Thymus (tissue), 14 donors: ENCODE measurements at places on chromosomes 2 and 18. TPM values are rescaled to one million over a fixed set of nuclear protein-coding genes. Genes with fewer than 3 reads are reported as not detected.

MERTK gene
- polyA plus RNA-seq = 16.5 TPM

DSG4 gene
- 0.05 TPM for polyA plus RNA-seq

OR6B2 gene
- polyA plus RNA-seq = not detected

FARP2 gene
- polyA plus RNA-seq = 16.1 TPM

FAM110C gene
- polyA plus RNA-seq = 7.3 TPM

SH3RF3 gene
- polyA plus RNA-seq = 8.2 TPM

ATP6V1B1 gene
- 1.4 TPM for polyA plus RNA-seq

DNA sequence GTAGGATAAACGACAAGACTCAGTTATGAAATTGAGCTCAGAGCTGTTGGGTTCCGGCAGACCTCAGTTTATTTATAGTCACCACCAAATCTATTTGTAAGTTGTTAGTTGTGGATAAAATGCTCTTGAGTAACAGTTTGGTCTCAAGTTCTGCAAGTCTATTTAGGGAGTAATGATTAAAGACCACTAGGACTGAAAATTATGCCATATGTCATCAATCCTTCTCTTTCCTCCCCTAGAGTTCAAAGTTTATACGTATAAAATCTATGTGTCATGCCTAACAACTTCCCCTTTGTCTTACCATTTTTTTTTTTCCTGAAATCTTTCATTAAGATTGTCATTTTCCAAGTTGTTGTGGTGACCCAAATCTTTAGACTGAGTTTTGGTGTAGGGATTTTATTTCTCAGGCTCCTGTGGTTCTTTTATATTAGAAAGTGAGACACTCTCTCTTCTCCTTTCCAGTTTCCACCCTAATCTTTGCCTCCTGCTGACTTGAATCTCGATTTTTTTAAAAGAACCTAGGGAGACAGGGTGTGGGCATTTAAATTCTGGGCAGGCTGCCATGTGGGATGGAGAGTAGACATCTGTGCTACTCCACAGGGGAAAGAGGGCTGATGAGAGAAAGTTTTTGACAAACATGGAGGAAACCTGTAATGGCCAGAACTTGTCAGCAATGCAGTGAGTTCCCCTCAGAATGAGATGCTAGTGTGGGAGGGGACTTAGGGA, 51.0 kb downstream of the LAMA3 start:
- no peak overlapping the region for H3K27ac ChIP-seq
- DNase-seq = no peak
- no peaks in the 10 kb centered on the region for H3K36me3 ChIP-seq
- H3K4me3 ChIP-seq = no peak overlapping the region
- H3K27me3 ChIP-seq = no peaks in the 10 kb centered on the region

DNA sequence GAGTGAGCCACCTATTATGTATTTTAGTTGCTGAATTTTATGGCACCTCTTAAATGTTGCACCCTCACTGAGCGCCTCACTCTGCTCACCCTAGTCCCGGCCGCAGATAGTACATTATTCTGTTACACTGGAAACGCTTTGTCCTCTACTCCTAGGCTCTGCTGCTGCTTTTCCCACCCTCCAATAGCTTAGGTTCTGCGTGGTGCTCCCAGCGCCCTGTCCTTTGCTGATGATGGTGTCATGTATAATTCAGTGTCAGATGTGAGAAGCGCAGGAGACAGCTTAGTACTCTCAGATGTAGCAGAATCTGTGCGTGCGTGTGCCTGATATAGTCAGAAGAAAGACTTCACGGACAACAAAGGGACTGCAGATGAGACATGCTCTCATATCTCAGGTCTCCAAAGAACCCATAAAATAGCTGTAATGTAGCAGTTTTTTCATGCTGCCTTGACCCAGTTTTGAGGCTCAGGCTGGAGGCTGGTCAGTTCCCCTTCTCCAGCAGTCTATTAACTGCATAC, 1.4 kb upstream of the REEP1 start:
- no peak overlapping the region for H3K27ac ChIP-seq
- H3K4me3 ChIP-seq = no peak overlapping the region
- peaks cover 69% of the 10 kb centered on the region for H3K27me3 ChIP-seq
- H3K4me1 ChIP-seq = peaks cover 3% of the 10 kb centered on the region

- no peaks in the 10 kb centered on the region for H3K36me3 ChIP-seq
- H3K27ac ChIP-seq = no peak overlapping the region
- DNase-seq = no peak
- peaks cover 24% of the 10 kb centered on the region for H3K4me1 ChIP-seq
- no peaks in the 10 kb centered on the region for H3K27me3 ChIP-seq
These were observed 229.6 kb upstream of the ID2 start for GRCh38 chr2:8452296-8452695.

GRCh38 chr2:203841654-203842053, 25.9 kb upstream of the CTLA4 start:
- H3K36me3 ChIP-seq = no peaks in the 10 kb centered on the region
- H3K27me3 ChIP-seq = no peaks in the 10 kb centered on the region
- no peak overlapping the region for H3K4me3 ChIP-seq
- no peaks in the 10 kb centered on the region for H3K4me1 ChIP-seq
- DNase-seq = no peak

DNA sequence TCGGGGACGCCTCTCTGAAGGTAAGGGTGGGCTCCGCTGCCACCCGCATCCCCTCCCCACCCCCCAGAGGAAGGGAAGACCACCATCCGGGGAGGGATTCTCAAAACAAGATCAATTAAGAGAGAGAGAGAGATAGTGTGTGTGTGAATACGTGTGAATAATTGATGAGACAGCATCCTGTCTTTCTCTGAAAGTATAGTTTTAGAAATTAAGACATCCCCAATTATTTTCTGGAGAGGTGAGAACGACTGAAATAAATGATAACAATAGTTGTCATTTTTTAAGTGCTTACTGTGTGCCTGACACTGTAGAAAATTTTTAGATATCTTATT, 751 bp downstream of the IL18R1 start:
- H3K27ac ChIP-seq = peak overlapping the region; percentile 84
- H3K36me3 ChIP-seq = no peaks in the 10 kb centered on the region
- H3K4me1 ChIP-seq = peaks cover 3% of the 10 kb centered on the region
- H3K4me3 ChIP-seq = peak overlapping the region; percentile 76
- H3K27me3 ChIP-seq = no peaks in the 10 kb centered on the region
- DNase-seq = no peak

GRCh38 chr2:128276878-128277675, 41.6 kb downstream of the HS6ST1 start:
- H3K4me3 ChIP-seq = no peak overlapping the region
- H3K36me3 ChIP-seq = peaks cover 71% of the 10 kb centered on the region
- peaks cover 23% of the 10 kb centered on the region for H3K4me1 ChIP-seq
- H3K27me3 ChIP-seq = no peaks in the 10 kb centered on the region
- H3K27ac ChIP-seq = no peak overlapping the region

DNA sequence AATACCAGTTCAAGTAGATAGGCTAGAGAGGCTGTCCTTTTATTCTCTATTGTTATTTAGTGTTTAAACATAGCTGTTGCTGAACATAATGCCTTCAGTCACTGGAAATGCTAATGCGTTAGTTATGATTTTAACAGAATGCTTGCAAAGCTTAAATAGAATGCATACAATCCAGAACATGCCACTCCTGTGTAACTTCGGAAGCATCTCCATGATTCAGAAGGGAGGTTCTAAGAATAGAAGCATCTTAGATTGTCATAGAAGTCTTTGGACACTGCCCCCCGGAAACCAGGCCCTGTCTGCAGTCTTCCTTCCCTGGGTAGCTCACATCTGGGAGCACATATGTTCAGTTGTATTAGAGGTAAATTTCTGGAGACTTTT, 73.2 kb downstream of the ZNF532 start:
- H3K27ac ChIP-seq = no peak overlapping the region
- H3K36me3 ChIP-seq = no peaks in the 10 kb centered on the region
- no peak overlapping the region for H3K4me3 ChIP-seq
- no peaks in the 10 kb centered on the region for H3K27me3 ChIP-seq
- no peak for DNase-seq
- H3K4me1 ChIP-seq = no peaks in the 10 kb centered on the region

- peaks cover 7% of the 10 kb centered on the region for H3K4me1 ChIP-seq
- no peak overlapping the region for H3K4me3 ChIP-seq
- no peak for DNase-seq
- H3K36me3 ChIP-seq = no peaks in the 10 kb centered on the region
- H3K27me3 ChIP-seq = no peaks in the 10 kb centered on the region
These were observed 61.7 kb downstream of the RNF152 start for GRCh38 chr18:61831071-61831470.

DNA sequence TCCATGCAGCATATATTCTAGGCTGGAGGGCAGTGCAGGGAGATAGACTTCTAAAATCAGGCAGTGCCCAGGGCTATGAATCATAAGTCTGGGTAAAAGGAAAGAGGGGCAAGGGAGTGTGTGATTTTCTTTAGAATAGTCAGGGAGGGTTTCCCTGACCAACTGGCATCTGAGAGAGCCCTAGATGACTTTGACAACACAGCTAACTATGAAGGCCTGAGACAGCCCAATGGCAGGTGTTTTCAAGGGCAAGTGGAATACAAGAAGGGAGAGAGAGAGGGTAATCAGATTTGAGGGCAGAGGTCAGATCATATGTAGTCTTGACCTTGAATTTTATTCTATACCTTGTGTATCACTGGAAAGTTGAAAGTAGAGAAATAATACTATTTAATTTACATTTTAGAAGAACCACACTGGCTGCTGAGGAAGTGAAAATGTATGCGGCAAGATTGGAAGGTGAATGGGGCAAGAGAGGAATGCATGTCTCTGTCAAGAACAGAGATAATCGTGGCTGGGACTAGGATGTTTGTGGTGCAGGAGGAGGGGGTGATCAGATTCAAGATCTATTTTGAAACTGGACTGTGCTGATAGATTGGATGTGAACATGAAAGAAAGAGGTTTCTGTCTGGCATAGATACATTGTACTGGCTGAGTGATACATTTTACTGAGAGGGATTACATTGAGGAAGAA, 1.9 kb upstream of the ITGB6 start:
- no peak overlapping the region for H3K27ac ChIP-seq
- DNase-seq = no peak
- H3K36me3 ChIP-seq = no peaks in the 10 kb centered on the region
- no peak overlapping the region for H3K4me3 ChIP-seq

DNA sequence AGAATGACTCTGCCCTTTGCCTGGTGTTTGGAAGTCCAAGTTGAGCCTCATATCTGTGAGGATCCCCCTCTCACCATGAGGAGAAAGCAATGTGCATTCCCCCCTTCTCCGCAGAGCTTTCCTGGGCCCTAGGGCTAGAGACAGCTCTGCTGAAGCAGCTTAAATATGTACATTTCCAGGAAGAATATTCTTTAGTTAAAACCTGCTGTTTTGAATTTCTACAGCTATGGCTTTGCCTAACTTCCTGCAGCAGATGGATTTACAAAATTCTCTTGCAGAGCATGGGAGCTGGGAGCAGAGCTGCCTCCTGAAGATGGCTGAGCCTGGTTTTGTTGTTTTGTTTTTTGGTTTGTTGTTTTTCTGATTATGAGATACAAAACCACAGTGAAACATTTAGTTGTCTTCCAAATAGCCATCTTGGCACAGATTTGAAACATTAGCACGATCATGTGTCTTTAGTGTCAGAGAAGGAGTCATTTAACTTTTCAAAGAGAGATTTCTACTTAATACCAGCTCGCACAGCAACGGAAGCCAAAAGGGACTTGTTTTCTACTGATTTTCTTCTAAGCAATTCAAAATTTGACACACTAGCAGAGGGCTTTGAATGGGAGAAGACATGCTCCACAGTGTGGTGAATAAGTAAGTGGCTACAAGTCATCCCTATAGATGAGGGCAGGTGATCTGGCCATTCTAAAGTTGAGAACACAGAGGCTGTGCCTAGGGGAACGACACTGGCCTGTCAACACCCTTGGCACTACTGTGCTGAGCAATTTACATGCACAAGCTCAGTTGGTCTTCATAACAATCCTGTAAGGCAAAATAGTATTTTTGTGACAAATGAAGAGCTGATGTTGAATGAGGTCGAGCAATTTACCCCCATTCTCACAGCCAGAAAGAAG, 222.6 kb downstream of the MREG start:
- no peak overlapping the region for H3K27ac ChIP-seq
- H3K4me1 ChIP-seq = no peaks in the 10 kb centered on the region
- no peaks in the 10 kb centered on the region for H3K36me3 ChIP-seq
- H3K4me3 ChIP-seq = no peak overlapping the region
- no peaks in the 10 kb centered on the region for H3K27me3 ChIP-seq

- peaks cover 17% of the 10 kb centered on the region for H3K36me3 ChIP-seq
- H3K27ac ChIP-seq = peak overlapping the region; percentile 82
These were observed 16.6 kb downstream of the MALT1 start for GRCh38 chr18:58687871-58688308.

- no peaks in the 10 kb centered on the region for H3K4me1 ChIP-seq
- H3K27me3 ChIP-seq = no peaks in the 10 kb centered on the region
- H3K27ac ChIP-seq = no peak overlapping the region
- H3K36me3 ChIP-seq = no peaks in the 10 kb centered on the region
- H3K4me3 ChIP-seq = no peak overlapping the region
These were observed 92.8 kb upstream of the MSH6 start for GRCh38 chr2:47690132-47690531.

DNA sequence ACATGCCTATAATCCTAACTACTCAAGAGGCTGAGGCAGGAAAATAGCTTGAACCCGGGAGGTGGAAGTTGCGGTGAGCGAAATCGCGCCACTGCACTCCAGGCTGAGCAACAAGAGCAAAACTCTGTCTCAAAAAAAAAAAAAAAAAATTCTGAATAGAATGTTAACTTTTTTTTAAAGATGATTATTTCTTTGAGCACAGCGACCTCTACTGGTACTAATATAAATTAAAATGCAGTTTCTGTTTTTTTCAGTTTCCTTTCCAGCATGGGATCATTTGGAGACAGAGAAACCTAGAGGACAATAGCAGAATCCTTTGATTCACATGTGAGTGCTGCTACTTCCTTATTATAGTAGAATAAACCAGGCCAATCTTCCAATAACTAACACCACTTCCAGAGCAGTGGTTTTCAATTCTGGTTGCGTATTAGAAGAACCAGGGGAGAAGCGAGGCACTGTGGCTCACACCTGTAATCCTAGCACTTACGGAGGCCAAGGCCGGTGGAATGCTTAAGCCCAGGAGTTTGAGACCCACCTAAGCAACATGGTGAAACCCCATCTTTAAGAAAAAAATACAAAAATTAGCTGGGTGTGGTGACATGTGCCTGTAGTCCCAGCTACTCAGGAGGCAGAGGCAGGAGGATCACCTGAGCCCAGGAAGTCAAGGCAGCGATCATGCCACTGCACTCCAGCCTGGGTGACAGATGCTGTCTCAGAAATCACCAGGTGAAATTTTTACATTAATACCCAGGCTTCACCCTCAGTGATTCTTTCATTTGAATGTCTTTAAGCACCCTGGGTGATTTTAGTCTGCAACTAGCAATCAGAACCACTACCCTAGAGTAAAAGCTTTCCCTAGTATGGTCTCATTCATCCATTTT, 10.1 kb downstream of the SRSF7 start:
- H3K4me3 ChIP-seq = no peak overlapping the region
- no peak overlapping the region for H3K27ac ChIP-seq
- H3K36me3 ChIP-seq = peaks cover 35% of the 10 kb centered on the region
- no peaks in the 10 kb centered on the region for H3K4me1 ChIP-seq
